ENCODE measurements at places on chromosomes 4 and X.

- H3K4me1 ChIP-seq: no peaks in the 10 kb centered on the region
- no peak overlapping the region for H3K4me3 ChIP-seq
- DNase-seq: no peak
- H3K27me3 ChIP-seq: no peaks in the 10 kb centered on the region
- no peak overlapping the region for H3K27ac ChIP-seq
Observed at GRCh38 chr4:2946812-2947600, 16.2 kb downstream of the NOP14 start.

GRCh38 chr4:155025762-155026457 is 182.5 kb upstream of the NPY2R start:
- H3K27ac ChIP-seq: no peak overlapping the region
- no peaks in the 10 kb centered on the region for H3K27me3 ChIP-seq
- H3K4me3 ChIP-seq: no peak overlapping the region
- no peak for DNase-seq

DNA sequence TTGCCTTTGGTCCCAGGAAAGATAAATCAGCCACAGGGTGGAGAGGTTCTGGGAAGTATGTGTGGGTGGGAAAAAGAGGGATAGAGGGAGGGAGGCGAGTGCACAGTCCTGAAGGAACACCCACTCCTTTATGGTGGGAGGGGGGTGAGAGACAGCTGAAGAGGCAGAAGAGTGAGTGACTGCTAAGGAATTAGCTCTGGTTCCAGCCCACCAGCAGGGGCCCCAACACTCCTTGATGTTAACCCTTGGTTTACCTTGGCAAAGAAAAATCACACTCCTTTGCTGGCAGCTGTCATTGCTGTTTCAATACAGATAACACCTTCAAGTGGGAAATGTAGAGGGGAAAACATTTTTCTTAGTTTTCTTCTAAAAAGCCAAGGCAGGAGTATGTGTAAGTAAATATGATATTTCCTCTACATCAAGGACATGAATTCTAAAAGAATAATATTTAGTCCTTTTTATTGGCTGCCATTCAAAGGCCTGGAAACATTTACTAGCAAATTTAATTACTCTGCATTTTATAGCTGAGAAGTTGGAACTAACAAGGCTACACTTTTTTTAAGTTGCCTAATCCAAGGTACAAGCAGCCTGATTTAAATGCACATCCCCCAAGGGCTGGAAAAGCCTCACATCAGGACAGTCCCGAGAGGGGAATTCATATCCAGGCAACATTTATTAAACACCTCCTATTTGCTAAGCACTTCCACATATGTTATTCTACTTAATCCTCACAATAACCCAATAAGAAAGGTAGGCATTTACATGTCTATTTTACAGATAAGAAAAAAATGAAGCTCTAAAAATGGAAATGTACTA is 81.7 kb downstream of the HS6ST2 start:
- no peak overlapping the region for H3K27ac ChIP-seq
- H3K27me3 ChIP-seq: no peaks in the 10 kb centered on the region
- no peaks in the 10 kb centered on the region for H3K4me1 ChIP-seq
- no peaks in the 10 kb centered on the region for H3K36me3 ChIP-seq

DNA sequence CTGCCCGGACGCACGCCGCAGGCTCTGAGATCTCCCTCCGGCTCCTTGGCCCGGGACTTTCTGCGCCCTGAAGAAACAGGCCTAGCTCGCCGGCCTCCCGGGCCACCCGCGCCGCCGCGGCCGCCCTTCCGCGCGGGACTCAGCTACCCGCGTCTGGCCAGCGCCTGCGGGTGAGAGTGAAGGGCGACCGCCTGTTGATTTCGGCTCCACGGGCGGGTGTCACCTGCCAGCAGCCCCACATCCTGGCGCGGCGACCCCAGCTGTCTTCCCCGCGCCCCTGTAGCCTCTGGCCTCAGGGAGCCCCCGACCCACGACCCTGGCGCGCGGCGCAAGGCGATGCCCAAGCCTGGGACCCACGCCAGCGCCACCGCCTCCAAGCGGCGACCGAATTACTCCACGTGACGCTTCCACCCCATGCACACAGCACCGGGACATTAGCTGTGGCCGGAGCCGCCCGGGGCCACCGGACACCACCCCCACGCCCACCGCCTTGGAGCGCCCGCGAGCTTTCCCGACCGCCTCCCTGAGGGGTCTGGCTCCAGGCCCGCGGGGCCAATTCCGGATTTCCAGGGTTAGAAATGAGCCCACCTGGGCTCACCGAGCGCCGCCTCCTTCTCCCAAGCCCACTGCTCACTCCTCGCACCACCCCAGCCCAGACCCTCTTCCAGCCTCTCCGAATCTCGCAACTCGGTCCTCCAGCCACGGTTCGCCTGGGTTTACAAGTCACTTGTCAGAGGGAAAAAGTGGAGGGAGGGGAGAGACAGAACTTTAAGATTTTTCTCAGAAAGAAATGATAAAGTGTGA is 10.2 kb downstream of the ARX start:
- peaks cover 19% of the 10 kb centered on the region for H3K4me1 ChIP-seq
- no peak overlapping the region for H3K27ac ChIP-seq
- H3K4me3 ChIP-seq: no peak overlapping the region
- no peaks in the 10 kb centered on the region for H3K36me3 ChIP-seq

GRCh38 chr4:9919047-9919446 is 102.2 kb downstream of the SLC2A9 start:
- no peak for DNase-seq
- H3K4me3 ChIP-seq: no peak overlapping the region
- no peaks in the 10 kb centered on the region for H3K36me3 ChIP-seq
- no peaks in the 10 kb centered on the region for H3K27me3 ChIP-seq
- no peaks in the 10 kb centered on the region for H3K4me1 ChIP-seq

DNA sequence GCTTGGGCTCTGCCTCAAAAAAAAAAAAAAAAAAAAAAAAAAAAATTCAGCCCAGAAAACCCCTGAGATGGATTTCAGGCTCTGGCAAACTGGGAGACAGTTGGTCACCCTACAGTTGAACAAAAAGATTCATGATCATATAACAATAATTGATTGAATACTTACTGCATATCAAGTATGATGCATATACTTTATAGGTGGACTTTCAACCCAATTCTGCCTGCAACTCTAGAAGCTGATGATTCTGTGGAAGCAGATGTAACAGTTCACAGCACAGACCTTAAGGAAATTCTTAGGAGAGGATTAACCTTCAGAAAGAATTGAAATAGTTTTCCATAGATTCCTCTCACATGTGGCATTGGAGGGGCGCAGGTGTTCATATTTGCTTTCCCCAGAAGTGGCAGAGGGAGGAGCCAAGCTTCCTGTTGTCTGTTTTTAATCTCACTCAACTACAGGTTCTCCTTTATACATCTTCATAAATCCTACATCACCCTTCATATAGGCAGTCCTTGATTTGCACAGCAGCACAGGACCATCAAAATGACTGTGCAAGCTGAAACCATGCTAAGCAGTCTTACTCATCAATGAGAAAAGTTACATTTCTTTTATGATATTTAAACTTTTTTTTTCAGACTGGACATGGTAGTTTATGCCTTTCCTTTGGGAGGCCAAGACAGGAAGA is 149.4 kb upstream of the KLF3 start:
- H3K27me3 ChIP-seq: peaks cover 21% of the 10 kb centered on the region
- H3K4me1 ChIP-seq: peaks cover 13% of the 10 kb centered on the region
- H3K4me3 ChIP-seq: no peak overlapping the region
- no peak overlapping the region for H3K27ac ChIP-seq

Measured in activated B cell treated with CpG ODN at 0.5 μM for 24 hours (primary cell).